ENCODE measurements at places on chromosomes 13 and 19.

DNA sequence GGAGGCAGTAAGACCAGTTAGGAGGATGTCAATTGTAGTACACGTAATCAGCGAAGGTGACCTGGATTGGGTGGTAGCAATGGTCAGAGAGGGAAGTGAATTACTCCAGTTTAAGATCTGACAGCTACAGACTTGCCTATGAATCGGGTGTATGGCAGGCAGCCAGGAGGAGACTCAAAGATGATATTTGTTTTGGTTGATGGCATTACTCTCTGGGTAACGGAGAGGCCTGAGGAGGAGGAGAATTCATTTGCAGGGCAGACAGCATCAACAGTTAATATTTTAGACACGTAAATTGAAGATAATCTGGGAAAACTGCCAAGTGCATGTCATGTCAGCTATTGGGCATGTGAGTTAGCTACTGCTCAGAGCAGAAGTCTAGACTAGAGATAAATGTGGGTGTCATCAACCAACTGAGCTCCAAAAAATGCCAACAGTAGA is 109.2 kb downstream of the SGCG start:
- no peak for DNase-seq

- DNase-seq: no peak
Measured at GRCh38 chr19:53771144-53771543, 53.0 kb downstream of the NLRP12 start.

- DNase-seq: peak; percentile 54
Measured at GRCh38 chr13:33918199-33918932, 100.4 kb downstream of the RFC3 start.

- DNase-seq: no peak
Measured at GRCh38 chr19:5103061-5103701, 134.3 kb downstream of the KDM4B start.

GRCh38 chr13:61084988-61085387 is 330.7 kb downstream of the PCDH20 start:
- DNase-seq: no peak

DNA sequence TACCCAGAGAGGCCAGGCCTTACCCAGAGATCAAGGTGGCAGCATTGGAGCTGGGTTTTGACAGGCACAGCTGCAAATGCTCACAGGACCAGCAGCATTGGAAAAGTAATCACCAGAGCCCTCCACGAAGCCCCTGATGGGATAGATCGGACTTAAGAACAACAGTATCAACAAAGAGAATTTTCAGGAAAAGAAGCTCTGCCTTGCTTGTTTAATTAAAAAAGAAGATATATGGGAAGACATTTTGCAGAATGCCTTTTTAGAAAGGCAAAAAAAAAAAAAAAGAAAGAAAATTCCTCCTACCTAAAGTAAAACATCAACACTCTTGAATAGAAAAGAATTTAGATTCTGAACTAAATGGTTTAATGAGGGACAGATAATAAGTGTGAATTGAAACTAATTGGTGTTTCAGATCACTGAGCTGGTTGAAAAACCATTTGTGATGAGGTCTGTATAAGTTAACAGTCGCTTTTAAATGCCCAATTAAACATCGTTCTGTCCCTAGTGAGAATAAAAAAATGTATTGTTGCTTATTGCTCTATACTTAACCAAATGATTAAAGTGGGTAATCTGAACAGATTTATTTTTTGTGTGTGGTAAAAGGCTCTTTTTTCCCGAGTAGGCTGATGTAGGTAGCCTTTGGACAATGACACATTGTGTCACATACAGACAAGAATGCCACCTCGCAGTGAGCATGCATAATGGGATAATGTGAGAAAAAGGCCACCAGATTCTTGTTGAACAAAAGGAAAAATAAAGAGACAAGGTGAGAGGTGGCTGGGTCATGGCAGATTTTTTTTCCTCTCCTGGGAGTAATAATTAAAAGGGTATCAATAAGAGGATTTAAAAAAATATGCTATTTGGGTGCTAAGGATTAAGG is 93.0 kb upstream of the ARGLU1 start:
- DNase-seq: no peak

DNA sequence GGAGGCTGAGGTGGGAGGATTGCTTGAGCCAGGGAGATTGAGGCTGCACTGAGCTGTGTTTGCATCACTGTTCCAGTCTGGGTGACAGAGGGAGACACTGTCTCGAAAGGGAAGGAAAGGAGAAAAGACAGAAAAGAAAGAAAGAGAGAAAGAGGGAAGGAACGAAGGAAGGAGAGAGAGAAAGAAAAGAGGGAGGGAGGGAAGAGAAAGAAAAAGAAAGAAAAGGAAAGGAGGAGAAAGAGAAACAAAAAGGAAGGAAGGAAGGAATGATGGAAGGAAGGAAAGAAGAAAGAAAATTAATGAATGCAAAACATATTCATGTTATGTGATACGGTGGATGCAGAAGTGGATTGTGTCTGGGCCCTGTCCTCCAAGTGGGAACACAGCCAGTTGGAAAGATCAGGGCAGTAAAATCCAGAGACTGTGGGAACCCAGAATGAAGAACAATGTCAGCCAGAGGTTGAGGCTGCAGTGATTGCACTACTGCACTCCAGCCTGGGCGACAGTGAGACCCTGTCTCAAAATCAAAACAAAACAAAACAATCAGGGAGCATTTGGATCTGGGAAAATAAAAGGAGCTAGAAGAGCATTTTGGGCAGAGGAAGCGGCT is 6.2 kb downstream of the PHLDB3 start:
- DNase-seq: no peak

DNA sequence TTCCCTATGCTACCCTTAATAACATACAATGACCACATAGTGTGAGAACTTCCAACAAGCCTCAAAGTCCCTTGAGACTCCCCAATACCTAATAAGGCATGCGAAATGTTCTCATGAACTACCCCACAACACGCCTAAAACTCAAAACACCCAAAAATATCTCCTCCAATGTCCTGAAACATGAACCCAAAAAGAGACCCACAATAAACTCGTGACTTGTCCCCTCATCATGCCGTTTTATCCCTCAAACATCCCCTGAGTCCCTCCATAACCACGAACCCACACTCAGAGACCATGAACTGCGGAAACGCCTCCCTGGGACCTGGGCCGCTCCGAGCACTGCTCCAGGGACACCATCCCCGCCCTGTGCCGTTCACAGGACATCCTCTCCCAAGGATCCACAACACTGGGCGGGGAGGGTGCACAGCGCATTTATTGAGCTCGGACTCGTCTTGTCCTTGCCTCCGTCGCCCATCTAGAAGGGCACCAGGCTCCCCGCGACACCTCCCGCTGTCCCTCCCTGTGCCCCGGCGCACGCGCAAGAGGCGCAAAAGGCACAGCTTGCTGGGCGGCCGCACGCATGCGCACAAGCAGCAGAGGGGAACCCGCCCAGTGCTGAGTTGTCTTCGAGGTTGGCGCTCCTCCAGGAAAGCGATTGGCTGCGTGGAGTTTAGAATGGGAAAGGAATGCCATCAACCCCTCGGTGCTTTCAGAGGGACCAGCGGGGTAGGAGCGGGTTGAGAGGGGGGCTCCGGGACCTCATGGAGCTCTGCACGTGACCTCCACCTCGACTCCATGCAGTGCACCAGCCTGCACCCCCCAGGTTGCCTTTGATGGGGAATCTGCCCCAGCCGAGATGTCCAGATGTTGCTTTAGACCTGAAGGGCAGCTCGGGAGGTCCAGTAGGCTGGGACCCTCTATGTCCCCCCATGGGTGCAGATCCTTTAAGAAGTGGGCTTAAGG is 8.8 kb downstream of the FXYD3 start:
- peak; percentile 80 for DNase-seq

- no peak for DNase-seq
Measured at GRCh38 chr13:106688940-106689339, 121.0 kb upstream of the ARGLU1 start.

GRCh38 chr19:3154957-3155736 is 19.3 kb downstream of the GNA15 start:
- DNase-seq: peak; percentile 98

Data from inflammatory macrophage treated with lipopolysaccharide for 1 hour (primary cell).